A172 (cell line): ENCODE measurements at places on chromosomes 3 and 15. TPM values are rescaled to one million over a fixed set of nuclear protein-coding genes. Genes with fewer than 3 reads are reported as not detected.

GRCh38 chr3:140777631-140778233, 99.9 kb downstream of the TRIM42 start:
- DNase-seq: no peak

DNA sequence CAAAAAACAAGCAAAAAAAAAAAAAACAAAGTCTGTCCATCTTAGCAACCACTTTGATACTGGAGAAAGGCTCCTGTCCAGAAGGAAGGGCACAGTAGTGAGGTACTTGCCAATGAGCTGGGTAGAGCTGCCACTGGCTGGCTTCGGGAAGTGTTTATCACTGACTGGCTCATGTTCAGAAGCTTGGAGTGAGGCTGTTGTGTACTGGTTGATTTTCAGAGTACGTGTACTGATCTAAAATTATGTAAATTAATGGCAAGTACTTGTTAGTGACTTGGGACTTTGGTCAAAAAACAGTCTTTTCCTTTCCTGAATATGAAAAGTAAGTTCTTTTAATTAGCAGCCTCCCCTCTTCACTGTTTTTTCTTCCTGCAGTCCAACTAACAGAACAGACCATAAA, 979 bp upstream of the ZNF621 start:
- no peak for DNase-seq

DNA sequence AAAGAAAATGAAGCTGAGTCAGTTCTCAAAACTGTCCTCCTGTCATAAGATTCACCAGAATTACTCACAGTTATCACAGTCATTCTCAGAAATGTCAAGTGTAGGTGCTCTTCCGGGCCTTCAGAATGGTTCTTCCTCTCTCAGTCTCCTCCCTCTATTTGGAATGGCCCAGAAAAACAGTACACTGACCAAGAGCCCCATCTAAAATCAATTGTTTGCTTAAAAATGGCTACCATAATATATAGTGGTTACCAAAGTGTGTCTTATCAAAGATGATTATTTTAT, 99.8 kb downstream of the MECOM start:
- DNase-seq: no peak

GRCh38 chr3:66633402-66634381, 132.9 kb upstream of the LRIG1 start:
- DNase-seq: no peak

DNA sequence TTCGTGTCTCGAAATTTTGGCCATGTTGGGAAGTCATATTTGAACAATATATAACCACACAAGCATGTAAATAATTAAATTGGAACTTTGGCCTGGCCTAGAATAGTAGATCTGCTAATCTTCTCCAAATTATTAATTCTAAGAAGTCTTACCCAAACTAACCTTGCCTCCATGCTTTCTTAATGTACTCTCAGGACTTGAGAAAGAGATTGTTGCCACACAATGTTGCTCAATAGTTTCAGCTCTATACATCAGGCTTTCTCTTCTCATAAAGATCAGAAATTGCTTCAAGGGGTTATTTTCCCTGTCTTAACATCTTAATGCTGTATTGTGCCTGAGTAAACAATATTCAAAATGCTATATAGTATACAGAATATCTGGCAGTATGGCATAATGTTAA, 202.7 kb upstream of the LRIG1 start:
- DNase-seq: no peak

GRCh38 chr3:131714585-131715220, 211.9 kb upstream of the MRPL3 start:
- no peak for DNase-seq

- DNase-seq: no peak
These were observed 52.5 kb upstream of the KCNMB2 start for GRCh38 chr3:178483704-178484103.

- DNase-seq: no peak
These were observed 344.8 kb downstream of the ERC2 start for GRCh38 chr3:56123487-56123886.

The GPR87 gene
- total RNA-seq: 0.77 TPM in 1 of 2 replicates, not detected in the other

The MNS1 gene
- total RNA-seq: 7.8 and 9.3 TPM in 2 replicates

The IQCF5 gene
- total RNA-seq: not detected in 2 replicates

The MCTP2 gene
- not detected in 2 replicates for total RNA-seq

The SATB1 gene
- total RNA-seq: 3.7 and 6.3 TPM in 2 replicates
